Stimulated activated CD8-positive, alpha-beta memory T cell treated with anti-CD3 and anti-CD28 coated beads, Interleukin-4, amount 100 ng/mL, for 4 hours (primary cell): ENCODE measurements at places on chromosomes 16 and 17.

DNA sequence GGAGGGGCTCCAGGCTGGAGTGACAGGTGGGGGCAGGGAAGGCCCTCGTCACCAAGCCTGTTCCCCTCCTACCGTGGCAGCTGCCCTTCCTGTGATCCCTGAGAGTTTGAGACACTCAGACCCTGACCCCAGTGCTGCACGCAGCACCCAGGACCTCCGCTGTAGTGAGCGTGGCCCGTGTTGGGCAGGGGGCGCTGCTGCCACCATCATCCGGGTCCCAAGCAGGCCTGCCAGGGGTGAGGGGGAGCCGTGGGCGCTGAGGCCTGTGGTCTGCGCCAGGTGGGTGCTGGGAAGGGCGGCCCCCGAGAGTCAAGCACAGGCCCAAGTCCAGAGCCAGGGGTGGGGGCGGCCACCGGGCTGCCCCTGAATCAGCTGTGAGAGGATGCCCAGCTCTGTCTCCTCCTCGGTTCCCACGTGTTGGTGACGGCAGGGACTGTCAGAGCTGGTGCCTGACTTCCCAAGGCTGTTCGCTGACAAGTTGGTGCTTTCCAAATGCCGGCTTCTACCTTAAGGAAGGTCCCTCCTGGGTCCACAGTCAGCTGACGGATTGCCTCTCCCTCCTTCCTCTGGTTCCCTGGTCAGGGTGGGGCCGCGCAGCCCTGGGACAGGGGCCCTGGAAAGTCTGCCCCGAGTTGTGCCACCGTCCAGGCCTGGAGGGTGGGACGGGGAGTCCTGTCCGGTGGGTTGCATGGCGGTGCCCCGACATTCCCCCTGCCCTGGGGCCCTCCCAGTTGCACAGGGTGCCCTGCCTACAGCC, 31.1 kb downstream of the TPSG1 start:
- no peak for DNase-seq

DNA sequence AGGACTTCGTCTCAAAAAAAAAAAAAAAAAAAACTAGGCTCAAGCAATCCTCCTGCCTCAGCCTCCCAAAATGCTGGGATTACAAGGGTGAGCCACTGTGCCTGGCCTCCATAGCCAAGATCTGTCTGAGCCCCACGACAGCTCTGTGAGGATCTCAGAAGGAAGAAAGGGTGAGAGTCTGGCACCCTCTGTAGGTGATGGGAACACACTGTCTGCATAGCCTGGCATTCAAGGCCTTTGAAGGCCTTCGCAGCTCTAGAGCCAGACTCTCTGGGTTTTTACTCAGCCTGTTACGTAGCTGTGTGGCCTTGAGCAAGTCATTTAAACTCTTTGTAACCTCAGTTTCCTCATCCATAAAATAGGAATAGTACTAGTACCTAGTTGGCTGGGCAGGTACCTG, 6.3 kb upstream of the XPO6 start:
- peak; percentile 27 for DNase-seq

DNA sequence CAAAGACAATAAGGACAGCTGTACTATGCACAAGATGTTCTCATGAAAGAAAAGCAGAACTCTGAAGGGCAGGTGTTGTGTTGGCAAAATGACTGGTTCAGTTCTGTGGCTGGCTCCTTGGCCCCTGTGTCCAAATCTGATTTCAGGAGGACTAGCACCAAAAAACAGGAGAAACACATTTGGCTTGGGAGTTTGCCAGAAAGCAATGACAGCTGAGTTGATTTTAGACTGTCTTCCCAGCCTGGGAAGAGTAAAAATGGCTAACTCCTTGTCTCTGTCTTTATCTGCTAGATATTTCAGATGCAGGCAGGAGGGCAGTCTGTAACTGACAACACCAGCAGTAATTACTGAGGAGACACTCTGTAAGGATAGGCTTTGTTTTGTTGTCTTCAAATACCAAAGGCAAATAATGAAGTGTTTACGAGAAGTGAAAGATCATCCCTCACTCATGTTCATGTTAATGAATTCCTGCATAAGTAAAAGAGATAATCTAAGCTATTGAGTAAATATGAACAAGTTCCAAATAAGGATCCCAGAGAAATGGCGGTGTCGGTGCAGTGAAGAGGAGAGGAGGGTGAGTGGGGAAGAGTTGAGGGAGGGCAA, 989.0 kb downstream of the CDH11 start:
- no peak for DNase-seq

DNA sequence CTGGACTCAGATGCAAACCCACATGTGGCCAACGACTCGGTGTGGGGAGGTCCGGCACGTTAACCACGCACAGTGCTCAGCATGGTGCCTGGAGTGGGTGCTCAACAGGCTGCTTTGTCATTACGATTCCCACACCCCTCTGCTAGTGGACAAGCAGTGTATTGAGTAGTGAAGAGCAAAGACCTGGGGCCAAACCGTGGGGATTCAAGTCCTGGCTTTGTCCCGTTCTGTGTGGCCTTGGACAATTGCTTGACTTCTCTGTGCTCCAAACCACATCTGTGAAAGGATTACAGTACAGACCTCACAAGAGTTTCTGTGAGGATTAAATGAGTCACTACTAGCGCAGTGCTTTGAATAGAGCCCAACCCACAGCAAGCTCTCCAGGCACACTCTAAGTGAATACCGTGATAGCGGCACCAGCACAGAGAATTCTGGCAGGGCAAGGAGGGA, 33.8 kb downstream of the TRPV2 start:
- no peak for DNase-seq

GRCh38 chr17:50631908-50632571, 2.6 kb upstream of the ABCC3 start:
- no peak for DNase-seq
